ENCODE measurements at places on chromosomes 7 and 10.

DNA sequence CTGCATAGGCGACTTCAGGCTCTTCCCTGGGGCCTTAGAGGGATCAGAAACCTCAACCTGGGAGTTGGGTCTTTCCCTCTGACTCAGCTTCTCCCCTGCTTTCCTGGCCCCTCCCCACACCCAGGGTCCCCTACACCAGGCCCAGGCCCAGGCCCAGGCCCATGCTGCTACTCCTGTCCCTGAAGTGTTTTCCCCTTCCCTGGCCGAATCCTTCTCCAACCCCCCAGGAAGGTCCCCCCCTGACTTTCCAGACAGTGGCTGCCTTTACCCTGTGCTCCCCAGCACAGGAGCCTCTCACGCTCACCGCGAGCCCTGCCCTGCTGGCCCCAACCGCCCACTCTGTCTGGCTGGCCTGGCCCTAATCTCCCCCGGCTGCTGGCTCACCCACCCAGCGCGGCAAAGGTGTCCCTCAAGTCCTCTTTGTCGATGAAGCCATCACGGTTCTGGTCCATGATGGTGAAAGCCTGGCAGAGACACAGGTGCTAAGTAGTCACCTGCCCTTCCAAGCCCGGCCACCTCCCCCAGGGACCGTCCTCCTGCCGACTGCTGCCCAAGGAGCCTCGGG is 6.4 kb downstream of the MYL10 start:
- no peak for DNase-seq
- no peaks in the 10 kb centered on the region for H3K27me3 ChIP-seq
- H3K27ac ChIP-seq: no peak overlapping the region
- no peaks in the 10 kb centered on the region for H3K36me3 ChIP-seq
- no peak overlapping the region for H3K4me3 ChIP-seq
- no peaks in the 10 kb centered on the region for H3K4me1 ChIP-seq

- H3K36me3 ChIP-seq: no peaks in the 10 kb centered on the region
- H3K27ac ChIP-seq: no peak overlapping the region
- H3K27me3 ChIP-seq: no peaks in the 10 kb centered on the region
- no peak overlapping the region for H3K4me3 ChIP-seq
- no peaks in the 10 kb centered on the region for H3K4me1 ChIP-seq
- DNase-seq: no peak
Observed at GRCh38 chr7:156232931-156233705, 407.5 kb upstream of the RNF32 start.

DNA sequence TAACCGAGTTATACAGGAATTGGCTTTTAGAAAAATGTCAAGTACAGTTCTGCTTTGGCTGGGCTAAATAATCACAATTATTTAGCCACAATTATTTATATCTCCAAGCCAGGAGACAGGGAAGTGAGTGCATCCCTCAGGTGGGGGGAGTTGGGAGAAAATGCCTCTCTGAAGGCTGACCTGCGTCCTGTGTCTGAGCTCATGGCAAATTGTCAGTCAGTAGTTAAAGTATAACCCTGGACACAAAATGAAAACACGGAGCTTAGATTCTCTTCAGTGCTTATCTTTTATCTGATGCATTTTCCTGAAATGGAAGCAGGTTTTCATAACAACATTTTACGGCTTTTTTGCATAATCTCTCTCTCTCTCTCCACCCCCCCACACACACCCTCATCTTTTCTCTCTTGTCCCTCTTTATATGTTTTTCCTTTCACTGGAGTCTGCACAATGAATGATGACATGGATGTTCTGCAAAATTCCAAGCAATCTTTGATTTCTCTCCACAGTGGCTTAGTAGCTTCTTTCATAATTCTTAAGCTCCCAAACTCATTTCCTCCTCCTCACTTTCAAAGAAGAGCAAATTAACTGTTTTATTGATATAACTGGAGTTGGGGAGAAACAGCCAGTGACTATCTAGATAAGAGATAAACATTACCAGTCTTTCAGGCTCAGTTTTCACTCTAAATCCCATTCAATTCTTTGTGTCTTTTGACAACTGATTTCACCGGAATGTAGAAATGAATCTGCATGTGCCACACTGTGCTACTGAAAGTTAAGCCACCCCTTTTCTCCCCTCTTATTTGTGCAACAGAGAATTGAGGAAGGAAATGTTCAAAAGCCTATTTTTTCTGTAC is 521.4 kb upstream of the GHITM start:
- no peaks in the 10 kb centered on the region for H3K27me3 ChIP-seq
- H3K4me3 ChIP-seq: no peak overlapping the region
- no peak overlapping the region for H3K27ac ChIP-seq
- H3K36me3 ChIP-seq: no peaks in the 10 kb centered on the region
- H3K4me1 ChIP-seq: no peaks in the 10 kb centered on the region
- no peak for DNase-seq

GRCh38 chr7:27619492-27619891 is 43.2 kb downstream of the HIBADH start:
- no peaks in the 10 kb centered on the region for H3K4me1 ChIP-seq
- no peaks in the 10 kb centered on the region for H3K27me3 ChIP-seq
- H3K36me3 ChIP-seq: no peaks in the 10 kb centered on the region
- no peak overlapping the region for H3K27ac ChIP-seq

DNA sequence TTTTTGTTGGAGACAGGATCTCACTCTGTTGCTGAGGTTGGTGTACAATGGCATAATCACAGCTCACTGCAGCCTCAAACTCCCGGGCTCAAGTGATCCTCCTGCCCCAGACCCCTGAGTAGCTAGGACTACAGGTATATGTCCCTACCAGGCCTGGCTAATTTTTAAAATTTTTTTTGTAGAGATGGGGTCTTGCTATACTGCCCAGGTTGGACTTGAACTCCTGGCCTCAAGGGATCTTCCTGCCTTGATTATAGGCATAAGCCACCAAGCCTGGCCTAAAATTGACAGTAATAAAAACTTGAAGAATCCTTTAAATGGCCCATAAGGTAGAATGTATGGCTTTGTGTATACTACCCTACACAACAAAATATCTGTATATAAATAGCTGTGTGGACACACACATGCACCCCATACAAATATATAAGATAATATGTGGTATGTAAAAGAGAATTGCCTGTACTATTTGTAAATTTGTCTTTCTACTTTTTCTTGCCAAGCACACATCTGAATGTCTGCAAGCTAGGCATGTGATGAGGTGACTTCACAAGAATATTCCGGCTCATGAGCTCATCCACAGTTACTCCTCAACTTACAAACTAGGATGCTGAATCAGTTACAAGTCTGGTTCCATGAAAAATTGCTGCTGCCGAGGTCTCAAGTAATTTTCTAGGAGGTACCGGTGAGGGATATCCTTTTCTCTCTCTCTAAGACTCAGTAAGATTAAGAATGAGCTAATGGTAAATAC is 26.6 kb downstream of the POLR3A start:
- no peaks in the 10 kb centered on the region for H3K27me3 ChIP-seq
- H3K4me1 ChIP-seq: no peaks in the 10 kb centered on the region

DNA sequence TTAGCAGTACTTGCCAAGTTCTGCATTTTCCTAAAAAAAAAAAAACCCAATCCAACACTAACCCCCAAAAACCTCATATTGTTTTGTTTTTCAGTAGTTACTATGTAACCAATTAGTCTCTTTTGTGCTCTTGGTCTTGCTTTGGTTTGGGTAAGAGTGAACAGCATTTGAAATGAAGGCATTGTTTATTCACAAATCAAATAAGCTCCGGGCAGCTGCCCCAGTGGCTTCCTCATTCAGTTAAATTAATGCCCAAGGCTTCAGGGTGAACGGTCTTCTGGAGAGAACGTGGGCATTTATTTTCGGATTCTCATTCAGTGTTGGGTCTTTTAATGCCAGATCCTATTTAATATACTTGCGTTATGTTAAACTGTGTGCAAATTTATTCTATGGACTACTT is 108.7 kb downstream of the GFRA1 start:
- no peaks in the 10 kb centered on the region for H3K27me3 ChIP-seq
- DNase-seq: no peak
- no peak overlapping the region for H3K27ac ChIP-seq
- no peaks in the 10 kb centered on the region for H3K36me3 ChIP-seq

GRCh38 chr7:18212308-18212707 is 184.7 kb upstream of the PRPS1L1 start:
- no peaks in the 10 kb centered on the region for H3K36me3 ChIP-seq
- H3K27ac ChIP-seq: no peak overlapping the region
- no peak overlapping the region for H3K4me3 ChIP-seq
- H3K4me1 ChIP-seq: no peaks in the 10 kb centered on the region

GRCh38 chr10:89283936-89284475 is 17.8 kb upstream of the IFIT2 start:
- H3K36me3 ChIP-seq: no peaks in the 10 kb centered on the region
- DNase-seq: no peak
- no peak overlapping the region for H3K4me3 ChIP-seq
- no peaks in the 10 kb centered on the region for H3K4me1 ChIP-seq
- H3K27me3 ChIP-seq: no peaks in the 10 kb centered on the region
- H3K27ac ChIP-seq: no peak overlapping the region

- no peak for DNase-seq
- H3K4me1 ChIP-seq: no peaks in the 10 kb centered on the region
- no peak overlapping the region for H3K4me3 ChIP-seq
- H3K36me3 ChIP-seq: no peaks in the 10 kb centered on the region
Observed at GRCh38 chr10:10293041-10293440, 724.6 kb upstream of the CELF2 start.

- H3K4me1 ChIP-seq: peaks cover 6% of the 10 kb centered on the region
- no peaks in the 10 kb centered on the region for H3K36me3 ChIP-seq
- no peak overlapping the region for H3K27ac ChIP-seq
- no peaks in the 10 kb centered on the region for H3K27me3 ChIP-seq
Observed at GRCh38 chr10:43576580-43576979, 2.2 kb upstream of the ZNF239 start.

- no peak overlapping the region for H3K27ac ChIP-seq
- no peaks in the 10 kb centered on the region for H3K27me3 ChIP-seq
- H3K4me3 ChIP-seq: no peak overlapping the region
Observed at GRCh38 chr10:53909791-53910190, 891.2 kb downstream of the PCDH15 start.

DNA sequence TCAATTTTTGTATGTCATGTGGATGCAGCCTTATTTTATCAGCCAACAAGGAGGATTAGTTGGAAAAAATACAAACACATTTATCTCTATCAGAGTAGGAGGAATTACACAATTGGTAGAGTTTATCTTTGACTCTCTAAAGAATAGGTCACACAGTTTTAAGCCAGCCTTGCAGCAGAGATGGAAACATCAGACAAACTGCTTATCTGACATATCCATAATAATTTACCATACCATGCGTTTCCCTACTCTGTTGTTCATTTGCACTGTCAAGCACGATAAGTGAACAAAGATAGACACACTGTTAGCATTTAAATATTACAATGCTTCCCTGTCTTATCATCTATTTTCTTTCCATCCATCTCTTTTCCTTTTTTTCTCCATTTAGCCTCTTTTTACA is 283.7 kb upstream of the SMIM30 start:
- H3K4me1 ChIP-seq: no peaks in the 10 kb centered on the region
- no peak for DNase-seq
- no peak overlapping the region for H3K27ac ChIP-seq
- H3K4me3 ChIP-seq: no peak overlapping the region

- no peak for DNase-seq
- H3K36me3 ChIP-seq: no peaks in the 10 kb centered on the region
- no peak overlapping the region for H3K4me3 ChIP-seq
- no peaks in the 10 kb centered on the region for H3K27me3 ChIP-seq
- no peak overlapping the region for H3K27ac ChIP-seq
Observed at GRCh38 chr7:133746847-133747246, 380.3 kb upstream of the LRGUK start.

GRCh38 chr7:134212576-134213546 is 85.7 kb downstream of the LRGUK start:
- no peaks in the 10 kb centered on the region for H3K27me3 ChIP-seq
- no peaks in the 10 kb centered on the region for H3K4me1 ChIP-seq
- no peak overlapping the region for H3K4me3 ChIP-seq
- H3K36me3 ChIP-seq: no peaks in the 10 kb centered on the region

GRCh38 chr7:7686811-7687508 is 31.4 kb downstream of the RPA3 start:
- no peak overlapping the region for H3K27ac ChIP-seq
- no peaks in the 10 kb centered on the region for H3K36me3 ChIP-seq
- H3K4me1 ChIP-seq: no peaks in the 10 kb centered on the region
- H3K27me3 ChIP-seq: no peaks in the 10 kb centered on the region
- H3K4me3 ChIP-seq: no peak overlapping the region
- no peak for DNase-seq

DNA sequence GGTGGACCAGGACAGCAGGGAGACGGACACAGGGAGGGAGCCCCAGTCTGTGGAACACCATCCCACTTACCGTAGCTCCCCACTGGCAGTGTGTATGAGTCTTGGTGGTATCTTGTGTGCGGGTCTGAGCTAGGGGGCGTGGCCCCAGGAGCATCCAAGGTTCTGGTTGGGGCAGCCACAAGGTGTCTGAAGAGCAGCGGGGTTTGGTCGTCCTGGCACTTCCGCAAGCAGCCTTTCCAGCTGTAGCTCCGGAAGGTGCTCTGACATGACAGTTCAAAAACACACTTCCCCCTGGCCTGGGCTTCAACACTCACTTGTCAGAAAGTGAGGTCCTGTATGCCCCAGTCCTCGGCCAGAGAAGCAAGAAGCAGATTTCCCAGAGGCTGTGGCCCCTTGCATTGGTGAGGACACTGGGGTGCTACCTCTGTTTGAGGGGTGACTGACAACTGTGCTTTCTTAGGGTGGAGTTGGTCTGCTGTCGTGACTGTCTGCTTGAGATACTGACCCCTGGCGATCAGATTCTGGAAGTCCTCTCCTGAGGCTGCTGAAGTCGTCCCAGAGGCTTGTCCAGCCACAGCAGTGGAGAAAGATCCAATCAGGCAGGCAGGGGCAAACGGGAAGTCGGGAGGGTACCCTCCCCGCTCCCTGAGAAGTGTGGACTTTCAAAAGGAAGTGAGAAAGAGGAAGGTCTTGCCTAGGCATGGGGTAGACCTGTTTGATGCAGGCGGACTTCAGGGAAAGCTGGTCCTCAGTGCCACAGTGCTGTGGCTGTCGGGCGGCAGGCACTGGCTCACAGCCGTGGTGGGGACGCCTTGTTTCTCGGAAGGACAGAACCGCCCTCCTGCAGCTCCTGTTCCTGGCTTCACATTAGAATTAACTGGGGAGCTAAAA is 51.4 kb upstream of the PFKFB3 start:
- no peaks in the 10 kb centered on the region for H3K27me3 ChIP-seq
- no peaks in the 10 kb centered on the region for H3K36me3 ChIP-seq
- H3K4me3 ChIP-seq: no peak overlapping the region

- H3K4me3 ChIP-seq: no peak overlapping the region
- no peak overlapping the region for H3K27ac ChIP-seq
- H3K27me3 ChIP-seq: no peaks in the 10 kb centered on the region
- H3K36me3 ChIP-seq: no peaks in the 10 kb centered on the region
- H3K4me1 ChIP-seq: no peaks in the 10 kb centered on the region
Observed at GRCh38 chr10:48556713-48557112, 48.2 kb downstream of the ARHGAP22 start.

GRCh38 chr7:88233828-88234227 is 14.0 kb upstream of the SRI start:
- no peak overlapping the region for H3K27ac ChIP-seq

GRCh38 chr7:125126376-125126775 is 196.8 kb upstream of the POT1 start:
- DNase-seq: no peak
- no peak overlapping the region for H3K27ac ChIP-seq
- H3K4me1 ChIP-seq: no peaks in the 10 kb centered on the region
- no peak overlapping the region for H3K4me3 ChIP-seq

GRCh38 chr7:54560723-54561122 is 18.5 kb downstream of the VSTM2A start:
- H3K4me1 ChIP-seq: no peaks in the 10 kb centered on the region
- DNase-seq: no peak
- no peaks in the 10 kb centered on the region for H3K27me3 ChIP-seq
- no peak overlapping the region for H3K4me3 ChIP-seq

- H3K27me3 ChIP-seq: no peaks in the 10 kb centered on the region
- no peak overlapping the region for H3K27ac ChIP-seq
- H3K36me3 ChIP-seq: no peaks in the 10 kb centered on the region
- no peak overlapping the region for H3K4me3 ChIP-seq
- no peaks in the 10 kb centered on the region for H3K4me1 ChIP-seq
Observed at GRCh38 chr7:142590830-142591457, 158.3 kb upstream of the PRSS1 start.
